ENCODE measurements at places on chromosomes 7 and 10. TPM values are rescaled to one million over a fixed set of nuclear protein-coding genes. Genes with fewer than 3 reads are reported as not detected.

The EIF4H gene
- total RNA-seq = 270 TPM

The SLC18A2 gene
- total RNA-seq = 0.15 TPM

The HOXA9 gene
- total RNA-seq = not detected

The MAP3K8 gene
- total RNA-seq = 4.5 TPM

The CDH23 gene
- total RNA-seq = 2.0 TPM

The PPP1R9A gene
- total RNA-seq = 15.1 TPM

The TLL2 gene
- 0.30 TPM for total RNA-seq

The HGF gene
- total RNA-seq = 1.3 TPM

The CRPPA gene
- 2.2 TPM for total RNA-seq

DNA sequence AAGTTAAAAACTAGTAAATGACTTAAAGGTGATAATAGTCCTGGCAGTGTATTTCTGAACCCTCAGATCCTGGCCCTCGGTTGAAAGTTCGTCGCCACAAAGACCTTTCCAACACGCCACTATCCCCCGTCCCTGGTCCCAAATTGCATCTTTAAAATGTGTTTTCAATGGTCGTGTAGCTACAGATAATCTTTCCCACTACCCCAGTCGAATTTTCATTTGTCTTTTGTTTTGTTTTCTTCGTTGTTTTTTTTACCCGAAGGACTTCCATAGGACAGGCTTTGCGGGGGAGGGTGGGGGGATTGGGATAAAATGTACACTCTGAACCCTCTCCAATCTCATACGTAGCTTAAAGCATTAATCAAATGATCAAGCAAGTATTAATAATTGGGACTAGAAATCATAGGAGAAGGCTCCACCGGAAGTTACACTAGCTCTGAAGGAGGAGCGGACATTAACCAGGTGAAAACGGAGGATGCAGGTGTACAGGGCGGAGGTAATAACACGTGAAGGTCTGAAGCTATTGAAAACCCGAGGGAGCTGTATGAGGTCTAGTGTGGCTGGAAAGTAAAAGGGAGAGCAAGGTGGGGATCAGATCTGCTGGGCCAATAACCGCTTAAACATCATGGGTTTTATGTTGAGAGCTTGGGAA, 32.8 kb upstream of the PHF14 start:
- peak overlapping the region; percentile 88 for H3K4me3 ChIP-seq
- peaks cover 22% of the 10 kb centered on the region for H3K36me3 ChIP-seq
- H3K27ac ChIP-seq = peak overlapping the region; percentile 87
- no peak for DNase-seq

GRCh38 chr10:35498693-35499092, 106.4 kb upstream of the GJD4 start:
- H3K27ac ChIP-seq = no peak overlapping the region
- no peak overlapping the region for H3K4me3 ChIP-seq
- no peak for DNase-seq
- peaks cover 40% of the 10 kb centered on the region for H3K4me1 ChIP-seq

GRCh38 chr10:30057894-30058556, 1.4 kb downstream of the JCAD start:
- peak overlapping the region; percentile 80 for H3K27ac ChIP-seq
- H3K4me3 ChIP-seq = peak overlapping the region; percentile 87
- H3K36me3 ChIP-seq = no peaks in the 10 kb centered on the region
- no peaks in the 10 kb centered on the region for H3K27me3 ChIP-seq
- no peak for DNase-seq

- H3K4me3 ChIP-seq = no peak overlapping the region
- H3K27ac ChIP-seq = no peak overlapping the region
- no peaks in the 10 kb centered on the region for H3K4me1 ChIP-seq
These were observed 44.1 kb upstream of the LBX1 start for GRCh38 chr10:101273330-101273729.

- no peak for DNase-seq
- H3K27me3 ChIP-seq = peaks cover 2% of the 10 kb centered on the region
- H3K4me3 ChIP-seq = no peak overlapping the region
- no peak overlapping the region for H3K27ac ChIP-seq
- no peaks in the 10 kb centered on the region for H3K36me3 ChIP-seq
These were observed 178.8 kb upstream of the ITGB1 start for GRCh38 chr10:33136781-33137180.

DNA sequence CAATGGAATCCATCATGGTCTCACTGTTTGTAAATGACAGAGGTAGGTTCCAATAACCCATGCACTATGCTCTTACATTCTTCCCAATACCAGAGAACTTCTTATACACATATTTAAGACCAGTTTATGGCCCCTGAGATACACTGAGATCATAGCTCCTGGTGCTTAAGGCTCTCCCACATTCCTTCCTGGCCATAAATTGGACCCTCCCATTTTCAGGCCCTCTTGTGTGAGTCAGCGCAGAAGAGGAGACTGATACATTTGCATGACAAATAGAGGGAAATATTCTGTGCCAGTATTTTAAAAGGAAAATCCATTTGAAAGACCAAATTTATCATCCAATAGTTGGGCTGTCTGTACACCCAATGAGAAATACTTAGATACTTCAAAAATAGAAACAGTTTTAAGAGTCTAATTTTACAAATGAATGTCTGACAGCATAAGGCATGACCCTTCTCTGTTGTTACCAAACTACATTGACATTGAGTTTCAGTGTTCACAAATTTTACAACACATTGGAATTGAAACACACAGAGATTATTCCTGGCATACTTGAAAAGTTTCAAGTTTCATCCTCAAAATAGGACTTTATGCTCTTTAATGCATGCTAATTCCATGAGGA, 35.3 kb downstream of the SLC16A9 start:
- no peaks in the 10 kb centered on the region for H3K27me3 ChIP-seq
- H3K4me1 ChIP-seq = peaks cover 11% of the 10 kb centered on the region

GRCh38 chr7:84302949-84303348, 108.4 kb upstream of the SEMA3A start:
- H3K36me3 ChIP-seq = no peaks in the 10 kb centered on the region
- H3K27me3 ChIP-seq = no peaks in the 10 kb centered on the region
- H3K27ac ChIP-seq = no peak overlapping the region
- H3K4me3 ChIP-seq = no peak overlapping the region
- no peak for DNase-seq
- no peaks in the 10 kb centered on the region for H3K4me1 ChIP-seq

DNA sequence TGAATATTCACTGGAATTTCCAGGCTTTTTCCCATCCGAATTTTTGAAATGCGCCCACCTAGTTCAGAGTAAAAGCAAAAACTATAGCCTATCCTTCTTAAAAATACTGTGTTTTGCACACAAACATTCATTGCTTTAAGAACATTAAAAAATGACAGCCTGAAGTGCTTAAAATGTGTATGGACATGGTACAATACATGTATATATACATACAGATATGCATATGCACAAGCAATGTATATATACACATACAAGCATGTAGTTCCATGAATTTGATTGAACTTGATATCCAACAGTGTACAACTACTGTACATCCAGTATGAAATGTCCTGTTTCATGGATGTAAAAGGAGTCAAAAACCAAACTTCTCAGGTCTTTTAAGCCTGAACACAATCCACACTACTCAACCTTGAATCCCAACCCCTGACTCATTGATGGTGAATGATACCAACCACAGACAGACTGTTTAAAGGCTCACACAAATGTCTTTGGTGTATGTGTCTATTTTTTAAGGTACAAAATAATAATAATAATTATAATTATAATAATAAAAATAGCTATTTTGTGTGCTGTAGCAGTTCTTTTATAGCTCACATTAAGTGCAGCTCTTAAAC, 14.8 kb downstream of the INHBA start:
- H3K4me1 ChIP-seq = no peaks in the 10 kb centered on the region
- H3K36me3 ChIP-seq = no peaks in the 10 kb centered on the region
- H3K27me3 ChIP-seq = no peaks in the 10 kb centered on the region
- no peak for DNase-seq
- no peak overlapping the region for H3K27ac ChIP-seq
- no peak overlapping the region for H3K4me3 ChIP-seq

GRCh38 chr7:18330548-18330947, 165.0 kb upstream of the HDAC9 start:
- H3K27me3 ChIP-seq = no peaks in the 10 kb centered on the region
- H3K4me1 ChIP-seq = peaks cover 8% of the 10 kb centered on the region
- H3K27ac ChIP-seq = no peak overlapping the region
- H3K36me3 ChIP-seq = no peaks in the 10 kb centered on the region

GRCh38 chr7:48742079-48742798, 182.1 kb upstream of the CDC14C start:
- no peak overlapping the region for H3K27ac ChIP-seq
- no peak overlapping the region for H3K4me3 ChIP-seq
- H3K4me1 ChIP-seq = no peaks in the 10 kb centered on the region
- no peaks in the 10 kb centered on the region for H3K27me3 ChIP-seq
- H3K36me3 ChIP-seq = no peaks in the 10 kb centered on the region

GRCh38 chr10:97520978-97521761, 22.4 kb downstream of the UBTD1 start:
- DNase-seq = no peak
- peak overlapping the region; percentile 30 for H3K27ac ChIP-seq
- no peaks in the 10 kb centered on the region for H3K27me3 ChIP-seq
- no peaks in the 10 kb centered on the region for H3K36me3 ChIP-seq
- H3K4me3 ChIP-seq = no peak overlapping the region
- H3K4me1 ChIP-seq = peaks cover 46% of the 10 kb centered on the region

- H3K4me3 ChIP-seq = no peak overlapping the region
- no peaks in the 10 kb centered on the region for H3K27me3 ChIP-seq
- H3K4me1 ChIP-seq = no peaks in the 10 kb centered on the region
- DNase-seq = no peak
These were observed 107.5 kb upstream of the NPS start for GRCh38 chr10:127441350-127442219.

GRCh38 chr10:34884272-34884952, 69.3 kb upstream of the PARD3 start:
- no peak overlapping the region for H3K27ac ChIP-seq
- no peaks in the 10 kb centered on the region for H3K4me1 ChIP-seq
- DNase-seq = no peak
- no peaks in the 10 kb centered on the region for H3K36me3 ChIP-seq
- no peaks in the 10 kb centered on the region for H3K27me3 ChIP-seq

DNA sequence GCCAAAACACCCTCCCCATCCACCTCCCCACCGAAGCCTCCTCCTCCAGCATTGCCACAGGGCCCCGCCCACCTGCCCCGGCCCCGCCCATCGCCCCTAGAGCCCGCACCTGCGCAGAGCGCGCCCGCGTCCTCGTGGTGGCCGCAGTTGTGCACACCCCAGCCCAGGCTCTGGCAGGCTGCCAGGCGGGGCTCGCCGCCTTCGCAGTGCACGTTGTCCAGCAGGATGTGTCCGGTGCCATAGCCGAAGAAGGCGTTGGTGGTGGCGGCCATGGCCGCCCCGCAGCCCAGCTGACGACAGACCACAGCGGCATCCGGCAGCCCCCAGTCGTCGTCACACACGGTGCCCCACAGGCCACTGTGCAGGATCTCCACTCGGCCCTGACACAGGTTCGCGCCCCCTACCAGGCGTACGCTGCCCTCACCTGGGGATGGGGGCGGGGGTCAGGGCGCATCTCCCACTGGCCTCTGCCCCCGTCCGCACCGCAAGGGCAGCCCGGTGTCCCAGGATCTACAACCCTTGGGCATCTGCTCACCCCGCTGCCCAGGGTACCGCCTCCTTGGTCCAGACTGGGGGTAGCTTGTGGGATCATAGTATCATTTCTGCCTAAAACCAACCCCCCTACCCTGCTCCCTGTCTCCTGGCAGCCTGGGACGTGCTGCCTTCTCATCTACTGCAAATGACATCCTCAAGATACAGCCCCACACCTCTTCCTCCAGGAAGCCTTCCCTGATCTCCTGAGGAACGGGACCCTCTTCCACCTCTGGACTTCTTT, 11.9 kb downstream of the SSC4D start:
- peaks cover 3% of the 10 kb centered on the region for H3K4me1 ChIP-seq
- no peaks in the 10 kb centered on the region for H3K27me3 ChIP-seq
- no peaks in the 10 kb centered on the region for H3K36me3 ChIP-seq
- peak; percentile 85 for DNase-seq
- H3K27ac ChIP-seq = no peak overlapping the region

DNA sequence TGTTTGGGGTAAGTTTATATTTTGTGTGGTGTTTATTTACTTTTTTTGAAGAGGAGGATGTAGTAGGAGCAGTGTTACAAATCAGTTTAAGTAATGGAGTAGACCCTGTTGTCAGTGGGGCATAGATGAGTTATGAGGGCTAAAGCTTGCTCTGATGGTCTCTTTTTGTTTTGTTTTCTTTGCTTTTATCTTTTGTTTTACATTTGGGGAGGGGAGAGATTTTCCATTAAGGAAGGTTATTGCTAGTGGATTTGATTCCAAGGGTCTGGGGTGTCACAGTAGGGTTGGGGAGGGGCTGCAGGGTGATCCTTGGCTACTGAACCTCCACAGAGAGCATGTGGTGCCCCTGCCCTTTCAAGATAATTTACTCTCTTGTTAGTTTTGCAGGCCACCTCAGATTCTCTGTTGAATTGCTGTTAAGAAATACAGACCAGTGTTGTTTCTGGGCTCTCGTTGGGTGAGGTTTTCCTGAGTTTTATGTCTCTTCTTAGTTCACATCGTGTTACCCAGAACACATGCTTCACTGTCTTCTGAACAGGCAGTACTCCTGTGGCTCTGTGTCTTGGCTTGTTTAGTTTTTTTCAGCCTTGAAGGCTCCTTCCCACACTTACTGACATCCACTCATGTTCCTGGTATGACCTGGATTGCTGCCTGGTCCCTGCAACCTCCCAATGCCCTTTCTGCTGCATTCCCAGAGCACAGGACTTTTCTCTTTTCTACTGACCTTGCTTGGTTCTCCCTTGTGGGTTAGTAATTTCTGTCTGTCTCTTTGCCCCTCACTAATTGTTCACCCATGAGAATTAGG, 4.2 kb downstream of the KIFBP start:
- DNase-seq = peak; percentile 68
- no peaks in the 10 kb centered on the region for H3K36me3 ChIP-seq
- H3K27ac ChIP-seq = peak overlapping the region; percentile 75
- peak overlapping the region; percentile 19 for H3K4me3 ChIP-seq

DNA sequence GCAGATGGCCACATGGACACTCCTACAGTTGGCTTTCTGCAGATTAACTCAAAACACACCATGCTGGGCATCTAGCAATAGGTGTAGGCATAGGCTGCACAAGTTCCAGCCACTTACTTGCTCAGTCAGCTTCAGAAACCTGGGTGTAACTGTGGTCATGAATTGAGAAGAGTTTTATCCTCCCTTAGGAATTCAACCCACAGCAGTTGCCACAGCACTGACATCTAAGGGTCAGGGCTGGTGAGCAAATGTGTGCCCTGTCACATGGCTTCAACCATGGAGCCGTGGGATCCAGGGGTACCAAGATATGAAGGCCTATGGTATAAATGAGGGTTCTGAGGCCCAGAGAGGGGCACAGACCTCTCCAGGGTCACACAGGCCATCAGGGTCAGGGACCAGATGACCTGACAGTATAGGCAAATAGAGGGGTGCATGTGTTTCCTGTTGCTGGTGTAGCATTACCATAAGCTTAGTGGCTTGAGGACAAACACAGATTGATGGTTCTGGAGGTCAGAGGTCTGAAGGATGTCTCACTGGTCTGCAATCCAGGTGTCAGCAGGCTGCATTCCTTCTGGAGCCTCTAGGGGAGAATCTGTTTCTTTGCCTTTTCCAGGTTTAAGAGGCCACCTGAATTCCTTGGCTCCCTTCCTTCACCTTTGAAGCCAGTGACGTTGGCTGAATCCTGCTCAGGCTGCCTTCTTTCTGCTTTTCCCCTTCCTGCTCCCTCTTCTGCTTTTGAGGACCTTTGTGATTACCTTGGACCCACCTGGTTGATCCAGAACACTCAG, 24.1 kb downstream of the MINDY4 start:
- H3K27ac ChIP-seq = no peak overlapping the region
- H3K4me1 ChIP-seq = peaks cover 9% of the 10 kb centered on the region
- H3K4me3 ChIP-seq = no peak overlapping the region
- DNase-seq = no peak

Measured in psoas muscle (tissue), 8 donors.